Activated CD8-positive, alpha-beta T cell treated with anti-CD3 and anti-CD28 coated beads for 36 hours (primary cell): ENCODE measurements at places on chromosomes 7 and 10. TPM values are rescaled to one million over a fixed set of nuclear protein-coding genes. Genes with fewer than 3 reads are reported as not detected.

FRMD4A gene
- 2.1 TPM for total RNA-seq

GRCh38 chr7:83161899-83162401 lies 734 bp downstream of the PCLO start:
- DNase-seq, result no peak

DNA sequence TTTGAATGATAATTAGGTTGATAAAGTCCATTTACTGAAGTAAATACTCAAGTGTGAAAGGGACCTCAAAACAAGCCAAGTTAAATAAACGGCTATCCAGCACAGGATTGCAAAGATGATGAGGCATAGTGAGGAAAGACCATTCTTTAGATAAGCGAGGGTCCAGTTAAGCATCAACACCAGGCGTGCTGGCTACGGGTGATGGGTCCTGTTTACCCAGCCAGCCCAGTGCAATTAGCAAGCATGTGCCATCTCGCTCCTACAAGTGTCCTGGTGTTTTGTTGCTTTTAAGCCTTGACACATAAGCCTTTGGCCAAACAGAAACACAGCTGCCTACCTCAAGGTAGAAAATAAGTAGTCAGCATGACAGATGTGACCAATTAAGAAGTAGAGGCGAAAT lies 7.1 kb downstream of the NEBL start:
- DNase-seq, result no peak

DNA sequence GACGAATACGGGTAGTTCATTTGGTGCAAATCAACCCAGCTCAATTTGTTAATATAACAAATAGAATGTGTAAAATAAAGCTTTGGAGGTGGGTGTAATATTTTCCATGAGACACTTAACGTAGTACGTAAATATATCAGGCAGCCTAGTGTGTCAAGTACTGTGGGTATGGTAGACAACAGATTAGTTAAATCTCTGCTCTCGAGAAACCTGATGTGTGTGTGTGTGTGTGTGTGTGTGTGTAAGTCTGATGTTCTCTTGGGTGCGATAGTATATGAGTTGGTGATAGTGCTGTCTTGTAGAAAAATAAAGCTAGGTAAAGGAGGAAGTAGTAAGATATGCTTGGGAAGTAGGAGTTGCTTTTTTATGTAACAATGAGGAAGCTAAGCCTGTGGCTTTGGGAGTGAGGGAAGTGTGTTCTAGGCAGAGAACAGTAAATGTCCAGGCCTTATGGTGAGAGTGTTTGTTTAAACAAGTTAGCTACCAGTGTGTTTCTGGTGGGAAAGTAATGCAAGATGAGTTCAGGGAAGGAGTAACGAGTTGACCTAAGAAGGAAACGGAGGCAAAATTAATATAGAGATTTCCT lies 26.1 kb downstream of the WAC start:
- DNase-seq, result no peak

C10orf67 gene
- total RNA-seq, result 0.32 TPM

DNA sequence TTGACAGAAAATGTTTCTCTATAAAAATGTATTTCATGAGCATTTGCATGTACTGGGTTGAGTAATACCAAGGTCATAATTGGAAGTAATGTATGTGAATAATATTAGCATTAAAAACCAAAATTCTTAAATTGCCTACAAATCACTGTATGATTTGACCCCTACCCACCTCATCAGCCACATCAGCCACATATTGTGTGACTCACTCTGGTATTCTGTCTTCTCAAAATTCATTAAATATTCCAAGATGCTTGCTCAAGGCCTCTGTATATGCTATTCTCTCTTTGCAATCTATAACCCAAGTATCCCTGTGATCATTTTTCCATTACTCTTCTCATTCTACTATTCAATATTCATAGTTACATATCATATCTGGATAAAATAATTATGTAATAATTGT lies 21.4 kb downstream of the POT1 start:
- no peak for DNase-seq

TMEM178B gene
- 0.34 TPM for total RNA-seq

DNA sequence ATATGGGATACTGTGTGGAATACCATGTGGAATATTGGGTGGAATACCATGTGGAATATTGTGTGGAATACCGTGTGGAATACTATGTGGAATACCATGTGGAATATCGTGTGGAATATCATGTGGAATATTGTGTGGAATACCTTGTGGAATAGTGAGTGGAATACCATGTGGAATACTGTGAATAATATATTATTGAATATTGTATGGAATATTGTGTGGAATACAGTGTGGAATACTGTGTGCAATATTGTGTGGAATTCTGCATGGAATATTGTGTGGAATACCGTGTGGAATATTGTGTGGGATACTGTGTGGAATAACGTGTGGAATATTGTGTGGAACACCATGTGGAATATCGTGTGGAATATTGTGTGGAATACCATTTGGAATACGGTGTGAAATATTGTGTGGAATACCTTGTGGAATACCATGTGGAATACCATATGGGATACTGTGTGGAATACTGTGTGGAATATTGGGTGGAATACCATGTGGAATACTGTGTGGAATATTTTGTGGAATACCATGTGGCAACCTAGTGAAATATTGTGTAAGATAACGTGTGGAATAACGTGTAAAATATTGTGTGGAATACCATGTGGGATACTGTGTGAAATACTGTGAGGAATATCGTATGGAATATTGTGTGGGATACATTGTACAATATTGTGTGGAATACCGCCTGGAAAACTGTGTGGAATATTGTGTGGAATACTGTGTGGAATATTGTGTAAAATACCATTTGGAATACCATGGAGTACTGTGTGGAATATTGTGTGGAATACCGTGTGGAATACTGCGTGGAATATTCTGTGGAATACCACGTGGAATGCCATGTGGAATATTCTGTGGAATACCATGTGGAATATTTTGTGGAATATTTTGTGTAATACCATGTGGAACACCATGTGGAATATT lies 133.9 kb upstream of the CHST15 start:
- DNase-seq, result no peak
